ENCODE measurements at places on chromosomes 7 and 10.
A peak's percentile ranks its signal among the peaks of the same experiment; 100 is the strongest.

DNA sequence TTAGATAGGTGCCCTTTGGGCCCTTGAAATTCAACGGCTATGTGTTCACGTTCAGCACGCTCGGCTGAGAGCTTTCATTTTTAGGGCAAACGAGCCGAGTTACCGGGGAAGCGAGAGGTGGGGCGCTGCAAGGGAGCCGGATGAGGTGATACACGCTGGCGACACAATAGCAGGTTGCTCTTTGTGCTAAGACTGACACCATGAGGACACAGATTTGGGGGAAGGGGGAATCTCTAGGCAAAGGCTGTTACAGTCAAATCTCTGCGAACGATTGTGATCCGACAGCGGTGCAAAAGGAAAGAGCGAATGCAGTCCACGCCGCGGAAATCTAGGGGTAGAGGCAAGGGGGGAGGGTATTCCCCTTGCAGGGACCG lies 667 bp downstream of the KLLN start:
- no peak for DNase-seq

DNA sequence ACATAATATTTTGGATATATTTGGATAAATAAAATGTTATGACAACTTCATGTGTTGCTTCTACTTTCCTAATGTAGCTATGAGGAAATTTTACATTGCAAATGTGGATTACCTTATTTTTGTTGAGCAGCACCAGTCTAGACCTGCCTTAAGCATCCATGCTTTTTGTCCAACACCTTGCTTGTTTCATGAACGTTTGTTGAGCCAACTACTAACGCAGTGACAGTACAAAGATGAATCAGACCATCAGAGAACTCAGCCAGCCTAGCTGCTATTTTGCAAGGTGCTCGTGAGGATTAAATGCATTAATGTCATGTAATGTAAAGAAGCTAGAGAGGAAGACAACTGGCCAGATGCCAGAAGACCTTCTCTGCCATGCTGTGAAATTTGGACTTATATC lies 1.1 kb upstream of the ZC3HAV1L start:
- DNase-seq: no peak

GRCh38 chr7:51467384-51468017 lies 150.9 kb upstream of the COBL start:
- no peak for DNase-seq

- no peak for DNase-seq
Observed at GRCh38 chr7:88462799-88463198, 156.1 kb upstream of the STEAP4 start.

- no peak for DNase-seq
Observed at GRCh38 chr10:90887555-90887954, 15.8 kb downstream of the RPP30 start.

GRCh38 chr10:87804939-87805569 lies 13.0 kb downstream of the ATAD1 start:
- DNase-seq: no peak

- peak; percentile 8 for DNase-seq
Observed at GRCh38 chr10:115001506-115002381, 63.7 kb downstream of the TRUB1 start.

DNA sequence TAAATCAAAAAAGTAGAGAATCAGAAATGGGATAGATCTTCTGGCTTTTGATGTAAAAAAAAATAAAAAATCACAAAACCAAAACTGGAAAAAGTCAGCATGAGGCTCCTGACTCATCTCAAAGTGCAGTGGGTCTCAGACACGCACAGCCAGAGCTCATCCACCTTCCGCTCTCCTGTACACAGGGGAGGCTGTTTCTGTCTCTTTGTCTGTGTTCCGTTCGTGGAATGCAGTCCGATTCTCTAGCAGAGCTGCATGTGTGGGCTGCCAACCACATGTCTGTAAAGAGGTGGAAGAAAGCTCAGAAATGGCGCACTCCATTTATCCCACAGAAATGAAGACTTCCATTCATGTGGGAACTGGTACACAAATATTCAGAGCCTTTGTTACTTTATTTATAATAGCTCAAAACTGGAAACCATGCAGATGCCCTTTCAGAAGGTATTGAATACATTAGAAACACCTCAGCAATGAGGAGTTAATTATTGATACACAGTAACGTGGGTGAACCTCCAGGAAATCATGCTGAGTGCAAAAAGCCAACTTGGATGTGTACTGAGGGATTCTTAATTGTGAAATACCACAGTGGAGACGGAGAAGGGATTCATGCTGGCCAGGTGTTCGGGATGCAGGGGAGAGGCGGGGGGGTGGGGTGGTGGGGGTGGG lies 123.3 kb downstream of the TRRAP start:
- DNase-seq: no peak

DNA sequence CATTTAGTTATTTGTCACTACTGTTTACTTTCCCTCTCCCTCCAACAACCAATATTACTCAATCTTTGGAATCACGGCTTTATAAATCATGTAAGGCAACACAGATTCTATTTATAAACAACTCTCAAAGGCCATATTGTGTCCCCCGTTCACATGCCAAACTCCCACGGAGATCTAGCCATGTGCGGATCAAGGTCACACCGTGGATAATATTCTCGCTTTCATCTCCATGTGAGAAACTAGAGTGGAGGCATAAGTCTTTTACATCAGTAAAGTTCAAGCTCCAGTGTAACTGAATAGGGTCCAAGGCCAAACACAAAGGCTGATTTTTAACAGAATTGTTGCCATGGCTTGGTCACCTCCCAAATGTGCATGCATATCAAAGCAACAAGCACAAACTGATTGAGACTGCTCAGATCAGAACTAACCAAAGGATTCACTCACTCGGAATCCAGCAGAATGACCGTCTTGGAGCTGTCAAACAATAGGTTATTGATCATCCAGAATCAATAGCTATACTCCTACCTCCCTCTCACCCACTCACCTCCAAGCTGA lies 569.5 kb upstream of the LRRN3 start:
- DNase-seq: no peak

DNA sequence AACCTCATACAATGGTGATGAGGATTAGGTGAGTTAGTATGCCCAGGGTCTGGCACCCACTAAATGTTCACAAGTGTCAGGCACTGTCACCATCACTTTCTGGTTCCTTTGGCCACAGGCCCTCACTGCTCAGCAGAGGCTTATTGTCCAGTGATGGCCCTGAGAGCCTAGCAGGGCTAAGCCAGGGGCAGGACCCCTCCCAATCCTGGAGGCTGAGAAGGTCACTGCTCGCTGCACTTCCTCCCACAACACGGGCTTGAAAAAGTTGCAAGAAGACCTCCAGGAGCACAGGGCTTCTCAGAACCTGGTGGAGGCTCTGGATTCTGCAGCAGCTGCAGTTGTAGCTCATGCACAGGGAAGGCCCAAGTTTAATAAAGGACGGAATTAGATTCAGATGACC lies 48.1 kb downstream of the DRGX start:
- no peak for DNase-seq

DNA sequence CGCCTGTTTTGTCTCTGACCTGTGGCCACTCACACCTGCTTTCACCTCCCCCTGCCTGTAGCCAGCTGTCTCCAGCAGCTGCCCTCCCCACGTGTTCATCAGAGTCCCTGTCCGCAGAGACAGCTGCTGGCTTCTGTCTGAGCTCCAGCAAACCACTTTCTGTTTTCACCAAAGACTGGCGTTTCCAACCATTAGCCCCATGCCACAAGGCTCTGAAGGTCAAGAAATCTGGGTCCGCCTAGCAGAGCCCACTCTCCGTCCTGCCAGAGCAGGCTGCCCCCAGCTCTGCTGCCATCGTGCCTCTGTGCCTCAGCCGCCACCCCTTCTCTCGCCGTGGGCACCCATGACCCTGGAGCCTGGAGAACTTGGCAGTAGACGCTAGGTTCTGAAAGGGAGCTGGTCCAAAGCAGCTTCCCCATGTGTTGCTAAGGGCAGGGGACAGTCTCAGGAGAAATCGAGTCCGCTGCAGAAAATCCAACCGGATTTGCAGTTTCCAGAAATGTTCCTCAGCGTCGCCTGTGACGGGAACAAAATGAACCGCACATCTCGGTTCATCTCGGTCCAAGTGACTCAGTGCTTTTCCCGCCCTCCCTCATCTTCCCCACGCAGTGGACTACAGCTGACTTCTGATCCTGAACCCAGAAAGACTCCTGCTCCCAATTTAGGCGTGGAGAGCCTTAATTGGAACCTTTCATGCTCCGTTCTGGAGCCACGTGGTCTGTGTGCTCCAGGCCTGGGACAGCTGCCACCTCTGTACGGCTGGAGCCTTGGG lies 28.0 kb downstream of the TMEM120A start:
- peak; percentile 66 for DNase-seq

DNA sequence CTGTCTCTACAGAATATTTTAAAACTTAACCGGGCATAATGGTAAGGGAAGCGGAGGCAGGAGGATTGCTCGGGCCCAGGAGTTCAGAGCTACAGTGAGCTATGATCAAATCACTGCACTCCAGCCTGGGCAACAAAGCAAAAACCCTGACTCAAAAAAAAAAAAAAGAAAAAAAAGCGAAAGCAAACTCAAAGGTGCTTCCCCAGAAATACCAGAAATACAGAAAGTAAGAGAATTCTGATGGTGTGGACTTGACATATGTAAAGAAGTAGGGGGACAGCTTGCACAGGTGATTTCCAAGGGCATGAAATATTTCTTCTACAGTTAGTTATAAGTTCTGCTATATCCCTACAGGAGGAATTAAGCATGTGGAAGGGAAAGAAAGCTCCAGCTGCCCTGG lies 69.7 kb upstream of the APBB1IP start:
- no peak for DNase-seq

DNA sequence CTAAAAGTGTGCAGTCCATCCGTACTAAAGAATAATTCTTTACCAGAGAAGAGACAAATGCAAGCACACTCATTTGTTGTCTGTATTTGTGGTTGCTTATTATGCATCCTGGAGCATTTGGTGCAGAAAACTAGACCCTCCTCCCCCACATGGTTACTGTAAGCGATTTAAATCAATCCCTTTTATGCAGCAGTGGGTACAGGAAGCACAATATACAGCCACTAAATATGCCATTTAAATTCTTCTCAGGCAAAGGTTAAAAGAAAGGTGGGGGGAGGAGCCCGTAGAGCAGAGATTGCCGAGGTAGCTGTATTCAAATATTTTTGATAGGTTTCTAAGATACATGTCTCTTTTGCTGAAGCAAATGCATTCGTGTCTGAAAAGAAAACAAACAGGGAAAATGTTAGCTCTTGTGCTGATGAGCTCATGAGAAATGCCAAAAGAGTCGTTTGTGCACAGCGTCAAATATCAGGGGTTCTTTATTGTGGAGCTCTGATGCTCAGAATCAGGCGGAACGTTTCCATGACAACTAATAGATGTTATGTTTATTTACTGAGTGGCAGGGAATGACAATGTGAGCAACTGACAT lies 131.3 kb upstream of the NPVF start:
- peak; percentile 73 for DNase-seq

GRCh38 chr10:117830205-117830604 lies 216.5 kb downstream of the RAB11FIP2 start:
- DNase-seq: no peak

- no peak for DNase-seq
Observed at GRCh38 chr10:85602713-85603112, 763.9 kb downstream of the GRID1 start.

- no peak for DNase-seq
Observed at GRCh38 chr7:148791546-148791945, 92.5 kb downstream of the EZH2 start.

- DNase-seq: no peak
Observed at GRCh38 chr10:54958844-54959243, 157.8 kb upstream of the PCDH15 start.

DNA sequence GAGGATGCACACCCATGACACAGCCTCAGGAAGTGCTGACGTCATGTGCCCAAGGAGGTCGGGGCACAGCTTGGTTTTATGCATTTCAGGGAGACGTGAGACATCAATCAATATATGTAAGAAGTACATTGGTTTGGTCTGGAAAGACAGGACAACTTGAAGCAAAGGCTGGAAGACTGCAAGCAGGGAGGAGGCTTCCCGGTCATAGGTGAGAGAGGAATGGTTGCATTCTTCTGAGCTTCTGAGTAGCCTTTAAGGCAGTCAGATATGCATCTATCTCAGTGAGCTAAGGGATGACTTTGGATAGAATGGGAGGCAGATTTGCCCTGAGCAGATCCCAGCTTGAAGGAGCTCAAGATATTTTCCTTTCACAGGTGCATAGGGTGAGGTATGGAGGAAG lies 349.5 kb downstream of the TYW1 start:
- no peak for DNase-seq

DNA sequence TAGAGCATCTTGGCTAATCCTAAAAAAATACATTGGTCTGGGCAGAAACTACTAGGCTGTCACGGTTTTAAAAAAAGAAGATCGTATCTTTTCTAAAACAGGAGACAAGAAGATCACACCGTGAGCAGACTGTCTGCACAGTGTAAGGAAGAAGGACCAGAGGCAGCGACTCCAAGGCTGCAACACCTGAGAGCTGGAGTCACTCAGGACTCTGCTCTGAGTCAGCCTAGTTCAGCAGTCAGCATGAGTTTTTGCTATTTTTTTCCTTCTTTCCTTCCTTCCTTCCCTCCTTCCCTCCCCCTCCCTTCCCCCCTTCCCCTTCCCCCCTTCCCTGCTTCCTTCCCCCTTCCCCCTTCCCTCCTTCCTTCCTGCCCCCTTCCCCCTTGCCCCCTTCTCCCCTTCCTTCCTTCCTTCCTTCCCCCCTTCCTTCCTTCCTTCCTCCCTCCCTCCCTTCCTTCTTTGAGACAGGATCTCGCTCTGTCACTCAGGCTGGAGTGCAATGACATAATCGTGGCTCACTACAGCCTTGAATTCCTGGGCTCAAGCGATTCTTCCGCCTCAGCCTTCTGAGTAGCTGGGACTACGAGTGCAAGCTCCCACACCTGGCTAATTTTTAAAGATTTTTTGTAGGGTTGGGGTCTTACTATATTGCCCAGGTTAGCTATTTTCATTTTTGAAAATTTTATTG lies 24.4 kb downstream of the BAG3 start:
- no peak for DNase-seq

GRCh38 chr7:23061327-23061726 lies 44.3 kb upstream of the KLHL7 start:
- DNase-seq: no peak

DNA sequence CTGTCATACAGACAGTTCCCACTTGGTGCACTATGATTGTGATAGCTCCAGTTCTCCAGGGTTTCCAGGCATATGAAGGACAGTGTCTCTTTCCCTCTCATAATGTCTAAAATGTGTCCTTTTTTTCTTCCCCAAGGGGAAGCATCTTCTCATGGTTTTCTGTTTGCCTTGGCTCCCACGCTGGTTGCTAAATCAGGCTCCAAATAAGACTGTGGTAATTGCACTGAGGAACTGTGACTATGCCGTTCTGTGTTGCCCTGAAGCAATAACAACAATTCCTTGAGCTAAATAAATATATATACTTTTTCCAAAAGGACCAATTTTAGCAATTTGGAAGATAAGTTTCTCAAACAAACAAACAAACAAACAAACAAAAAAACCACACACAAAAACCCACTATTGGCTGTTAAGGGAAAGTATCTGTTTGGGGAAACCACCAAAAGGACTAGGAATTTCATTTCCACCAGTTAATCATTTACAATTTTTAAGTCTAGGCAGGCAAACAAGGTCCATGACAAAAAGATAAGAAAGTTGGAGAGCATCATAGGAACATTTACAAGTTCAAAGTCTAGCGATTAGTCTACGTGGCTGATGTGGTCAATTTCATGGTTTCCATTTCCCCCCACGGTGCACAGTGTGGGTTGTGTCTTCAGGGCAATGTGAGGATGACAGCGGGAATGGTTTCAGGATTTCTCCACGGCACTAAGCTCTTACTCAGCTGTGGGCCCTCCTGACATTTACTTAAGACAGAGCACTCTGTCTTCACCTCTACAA lies 62.4 kb downstream of the THNSL1 start:
- no peak for DNase-seq

All from hippocampal formation (tissue), 2 donors.